ENCODE measurements at places on chromosomes 1 and 21.

- DNase-seq: no peak
These were observed 46.7 kb downstream of the ZBTB18 start for GRCh38 chr1:244097523-244098405.

- no peak for DNase-seq
These were observed 21.4 kb upstream of the PLEKHG5 start for GRCh38 chr1:6512908-6513280.

GRCh38 chr1:22709891-22710700, 543 bp upstream of the EPHB2 start:
- DNase-seq: no peak

DNA sequence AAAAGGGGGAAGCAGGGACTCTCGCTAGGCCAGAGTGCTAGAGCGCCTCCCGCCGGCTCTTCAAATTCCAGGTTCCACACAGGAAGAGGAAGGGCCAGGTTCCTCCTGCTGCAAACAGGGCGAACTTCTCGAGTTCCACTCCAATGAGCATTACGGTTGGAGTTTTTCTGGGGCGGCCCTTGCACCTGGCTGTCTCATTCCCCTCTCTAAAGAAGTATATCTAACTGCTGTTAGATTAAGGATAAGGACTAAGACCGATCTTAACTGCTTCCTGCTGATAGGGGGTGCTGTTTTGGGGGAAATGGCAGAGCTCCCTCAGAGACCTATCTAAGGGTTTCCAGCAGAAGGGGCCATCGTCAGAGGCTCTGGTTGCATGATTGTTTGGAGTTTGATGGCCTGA, 138.0 kb downstream of the RABGAP1L start:
- DNase-seq: no peak

GRCh38 chr1:8584316-8584715, 233.1 kb downstream of the RERE start:
- no peak for DNase-seq

DNA sequence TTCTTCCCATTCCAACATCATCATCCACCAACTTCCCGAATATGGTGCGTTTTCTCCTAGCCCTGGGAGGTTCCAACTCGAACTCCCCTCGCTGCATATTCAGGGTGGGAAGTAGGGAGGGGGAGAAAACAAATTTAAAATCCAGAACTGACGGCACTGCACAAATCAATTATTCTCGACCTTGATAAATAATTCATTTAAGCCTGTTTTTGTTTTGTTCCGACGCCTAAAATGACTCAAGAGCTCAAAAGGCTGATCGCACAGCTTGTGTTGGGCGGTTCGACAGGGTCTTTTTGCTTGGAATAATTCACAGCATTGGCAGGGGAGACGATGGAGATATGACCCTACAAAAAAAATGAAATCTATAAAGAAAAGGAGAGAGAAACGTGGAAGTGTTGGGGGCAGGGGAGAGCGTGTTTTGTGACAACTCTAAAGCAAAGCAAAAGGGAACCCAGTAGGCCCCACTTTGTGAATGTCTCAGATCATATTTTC, 3.1 kb upstream of the BARHL2 start:
- no peak for DNase-seq

DNA sequence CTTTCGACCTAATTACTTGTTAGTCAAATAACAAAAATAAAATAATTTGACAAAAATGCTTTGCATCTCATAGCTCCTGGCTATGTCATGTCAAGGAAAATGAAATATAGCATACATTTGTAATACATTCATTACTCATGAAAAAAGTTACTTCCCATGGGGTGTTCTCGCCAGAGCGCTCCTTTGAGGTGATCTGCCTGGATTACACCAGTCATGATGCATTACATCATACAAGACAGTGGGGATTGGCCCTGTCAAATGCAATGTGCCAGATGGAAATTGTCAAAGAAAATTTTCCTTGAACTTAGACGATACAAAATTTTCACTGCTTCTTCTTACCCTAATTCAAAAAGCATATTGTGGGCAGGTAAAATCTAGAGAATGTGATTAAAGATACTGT, 215.6 kb upstream of the B3GALT2 start:
- no peak for DNase-seq

DNA sequence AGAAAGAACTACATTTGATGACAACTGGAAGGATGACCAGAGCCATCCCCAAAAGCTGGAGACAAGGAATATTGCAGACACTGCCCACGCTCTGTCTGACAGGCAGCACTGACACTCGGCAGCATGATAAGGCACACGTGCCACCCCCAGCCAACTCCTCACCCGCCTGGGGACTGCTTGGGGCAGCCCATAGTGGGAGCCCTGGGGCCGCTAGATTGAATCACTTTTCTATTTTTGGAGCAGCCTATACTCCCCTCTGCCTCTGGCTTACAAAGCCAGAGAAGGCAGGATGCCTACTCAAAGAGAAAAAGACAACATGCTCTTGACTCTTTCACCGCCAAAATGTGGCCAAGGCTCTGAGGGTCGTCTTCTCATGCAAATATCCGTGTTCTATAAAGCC, 1.3 kb downstream of the SMG5 start:
- DNase-seq: peak; percentile 59

DNA sequence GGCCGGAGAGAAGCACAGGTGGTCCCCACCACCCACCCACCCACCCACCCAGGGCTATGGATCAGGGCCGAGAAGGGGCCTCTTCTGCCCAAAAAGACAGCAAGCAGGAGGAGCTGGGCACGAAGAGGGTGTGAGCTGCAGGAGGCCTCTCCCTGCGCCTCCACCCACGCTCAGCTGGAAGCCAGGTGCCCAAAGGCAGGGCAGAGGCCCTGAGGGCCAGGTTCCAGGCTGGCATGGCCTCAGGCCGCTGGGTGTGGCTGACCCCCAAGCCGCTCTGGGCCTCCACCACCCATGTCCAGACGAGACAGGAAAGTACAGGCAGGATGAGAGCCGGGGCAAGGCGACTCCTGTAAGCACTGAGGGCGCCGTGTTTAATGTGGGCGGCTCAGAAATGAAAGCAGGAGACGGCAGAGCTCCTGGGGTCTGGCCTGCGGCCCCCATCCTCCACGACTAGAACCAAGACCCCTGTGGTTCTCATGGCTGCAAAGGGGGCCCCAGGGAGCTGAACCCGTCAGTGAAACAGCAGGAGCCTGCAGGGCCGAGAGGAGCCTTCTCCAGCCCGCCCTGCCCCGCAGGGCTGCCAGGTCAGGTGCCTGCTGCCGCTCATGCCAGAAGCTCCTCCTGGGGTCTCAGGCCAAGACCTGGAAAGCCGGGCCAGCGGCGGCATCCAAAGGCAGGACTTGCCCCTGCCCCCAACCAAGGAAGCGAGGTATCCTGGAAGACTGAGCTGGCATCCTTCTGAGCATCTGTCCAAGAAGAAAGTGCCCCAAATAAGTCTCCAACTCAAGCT, 56.0 kb downstream of the MEGF6 start:
- DNase-seq: no peak

- no peak for DNase-seq
These were observed 18.6 kb downstream of the PTTG1IP start for GRCh38 chr21:44854664-44855446.

DNA sequence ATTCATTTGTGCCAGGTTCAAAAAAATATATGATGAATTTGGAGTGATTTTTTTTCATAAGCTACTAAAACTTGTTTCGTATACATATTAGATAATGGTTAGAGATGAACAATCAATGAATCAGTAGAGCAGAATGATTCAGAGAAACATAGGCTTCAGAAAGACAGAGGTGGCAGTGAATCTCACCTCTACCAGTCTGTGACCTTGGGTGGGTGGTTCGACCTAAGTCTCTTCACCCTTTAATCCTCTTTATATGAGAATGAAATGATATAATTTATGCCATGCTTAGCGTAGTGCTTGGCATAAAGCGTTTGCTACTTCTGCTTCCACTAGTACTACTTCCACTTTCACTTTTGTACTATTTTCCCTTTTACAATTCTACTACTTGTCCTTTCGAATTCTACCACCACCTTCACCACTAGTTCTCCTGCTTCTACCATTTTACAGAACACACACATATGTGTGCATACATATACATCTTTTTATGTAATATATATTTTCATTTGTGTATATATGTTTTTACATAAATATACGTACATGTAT, 45.1 kb downstream of the FYB2 start:
- no peak for DNase-seq

- DNase-seq: no peak
These were observed 53.5 kb upstream of the FOXD3 start for GRCh38 chr1:63268876-63269275.

GRCh38 chr1:172427191-172427590, 6.7 kb downstream of the C1orf105 start:
- DNase-seq: no peak

- no peak for DNase-seq
These were observed 76.7 kb upstream of the GPR88 start for GRCh38 chr1:100461222-100461621.

GRCh38 chr21:40337981-40338380, 470.7 kb downstream of the PCP4 start:
- DNase-seq: no peak

GRCh38 chr1:226417350-226417749, 9.5 kb upstream of the PARP1 start:
- no peak for DNase-seq

- no peak for DNase-seq
These were observed 656.1 kb downstream of the KIF26B start for GRCh38 chr1:245810789-245811337.

DNA sequence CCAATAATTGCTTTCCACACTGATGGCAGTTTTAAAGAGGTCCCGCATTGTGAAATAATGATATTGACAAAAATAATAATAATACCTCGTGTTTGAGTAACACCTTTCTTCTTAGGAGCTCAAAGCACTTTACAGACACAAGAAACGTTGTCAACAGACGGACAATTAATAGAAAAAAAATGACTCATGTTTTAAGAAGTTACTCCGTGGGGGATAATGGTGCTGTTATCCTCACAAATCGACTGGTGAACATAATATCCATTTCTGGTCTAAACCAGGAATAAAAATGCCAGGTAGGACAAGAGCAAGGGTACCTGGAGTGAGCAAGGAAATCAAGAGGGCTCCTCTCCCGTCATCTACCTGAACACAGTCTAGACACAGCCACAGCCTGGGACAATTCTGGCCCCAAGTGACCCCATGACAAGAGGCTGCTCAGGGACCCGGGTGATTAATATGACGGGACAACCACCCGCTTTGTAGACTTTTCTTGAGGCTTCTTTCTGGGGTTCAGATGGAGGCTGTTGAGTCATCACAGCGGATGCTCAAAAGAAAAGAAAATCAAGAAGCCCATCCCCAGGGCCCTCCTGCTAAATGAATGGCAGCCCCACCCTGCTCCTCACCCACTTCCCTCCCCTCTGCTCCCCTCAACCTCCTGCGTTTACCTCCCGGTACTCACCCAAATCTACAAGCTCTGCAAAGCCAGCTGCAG, 146.2 kb upstream of the IRF2BP2 start:
- no peak for DNase-seq

GRCh38 chr1:225919906-225920305, 4.1 kb downstream of the PYCR2 start:
- no peak for DNase-seq

GRCh38 chr1:14106126-14106525, 406.1 kb downstream of the PRDM2 start:
- no peak for DNase-seq

GRCh38 chr21:42453224-42453985, 42.6 kb downstream of the RSPH1 start:
- DNase-seq: no peak

DNA sequence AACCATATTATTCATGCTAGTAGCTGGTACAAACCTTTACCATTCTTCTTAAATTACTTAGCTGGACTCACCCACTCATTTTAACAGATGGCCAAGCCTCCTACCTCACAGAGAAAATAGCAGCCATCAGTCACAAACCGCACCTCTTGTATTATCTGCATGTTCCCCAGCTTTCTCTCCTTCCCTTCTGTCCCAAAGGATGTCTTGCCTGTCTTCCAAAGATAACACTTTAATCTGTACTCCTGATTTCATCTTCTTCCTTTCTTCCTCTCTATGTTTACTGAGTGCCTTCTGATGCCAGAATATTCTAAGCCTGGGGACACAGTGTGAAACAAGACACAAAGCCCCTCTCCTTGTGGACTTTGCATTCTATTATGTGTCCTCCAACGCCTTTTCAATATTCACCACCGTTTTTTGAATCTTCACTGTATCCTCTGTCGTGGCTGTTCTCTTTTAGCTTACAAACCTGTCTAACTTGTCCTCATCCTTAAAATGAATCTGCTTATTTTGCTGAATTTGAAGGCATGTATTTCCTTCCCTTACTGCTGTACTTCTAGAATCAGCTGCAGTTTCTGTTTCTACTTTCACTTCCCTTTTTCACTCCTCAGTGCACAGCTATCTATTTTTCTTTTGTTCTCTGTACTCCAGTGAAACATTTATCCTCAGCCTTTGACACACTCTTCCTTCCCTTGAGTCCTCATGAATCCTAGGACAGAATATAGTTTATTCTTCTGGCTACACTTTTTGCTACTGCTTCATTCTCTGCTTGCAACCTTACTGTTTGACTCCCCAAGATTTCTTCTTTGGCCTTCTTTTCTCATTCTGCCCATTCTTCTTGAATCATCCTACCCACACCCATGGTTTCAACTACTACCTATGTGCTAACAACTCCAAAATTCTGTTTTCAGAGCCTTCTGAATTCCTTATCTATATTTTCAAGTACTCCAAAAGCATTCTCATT, 216.9 kb upstream of the SAMSN1 start:
- no peak for DNase-seq

DNA sequence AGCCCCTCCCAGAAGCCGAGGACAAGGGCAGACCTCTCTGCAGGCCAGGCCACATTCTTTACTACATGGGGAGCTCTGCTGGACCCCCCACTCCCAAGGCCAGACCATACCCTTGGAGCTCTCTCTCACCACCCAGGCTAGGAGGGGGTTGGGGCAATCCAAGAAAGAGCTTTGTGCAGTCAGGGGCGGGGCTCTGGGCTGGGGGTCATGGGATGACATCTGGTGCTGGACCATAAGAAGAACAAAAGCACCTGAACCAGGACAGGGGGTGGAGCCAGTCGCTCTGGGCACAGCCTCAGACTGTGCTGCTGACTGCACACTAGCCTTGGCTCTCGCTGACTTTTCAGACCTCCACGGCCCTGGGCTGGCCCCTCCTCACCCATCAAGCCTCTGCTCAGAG, 23.1 kb upstream of the AJAP1 start:
- DNase-seq: no peak

DNA sequence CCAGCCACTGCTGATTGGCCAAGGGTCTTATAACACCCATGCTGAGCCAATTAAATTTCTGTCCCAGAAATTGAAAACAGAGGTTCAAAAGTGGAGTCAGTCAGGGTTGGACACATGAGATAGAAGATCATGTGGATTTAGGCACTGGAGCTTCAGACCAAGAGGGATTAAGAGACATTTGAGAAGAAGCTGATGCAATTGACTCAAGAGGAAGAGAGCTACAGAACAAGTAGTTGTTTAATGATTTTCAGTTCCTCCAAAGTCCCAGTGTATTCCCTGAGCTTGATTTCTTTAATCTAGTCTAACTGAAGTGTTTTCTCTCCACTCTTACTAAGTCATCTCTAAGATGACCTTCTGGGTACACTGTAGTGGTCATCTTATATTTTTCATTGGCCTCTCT, 227.1 kb downstream of the DUSP10 start:
- no peak for DNase-seq

- peak; percentile 41 for DNase-seq
These were observed at the start of gene COL9A2 for GRCh38 chr1:40316595-40317393. Gene COL9A2, minus strand, starts transcription at chr1:40317286. Its CDS starts 89 bp downstream, at chr1:40317197.
